ENCODE measurements at places on chromosomes 3 and 15.

DNA sequence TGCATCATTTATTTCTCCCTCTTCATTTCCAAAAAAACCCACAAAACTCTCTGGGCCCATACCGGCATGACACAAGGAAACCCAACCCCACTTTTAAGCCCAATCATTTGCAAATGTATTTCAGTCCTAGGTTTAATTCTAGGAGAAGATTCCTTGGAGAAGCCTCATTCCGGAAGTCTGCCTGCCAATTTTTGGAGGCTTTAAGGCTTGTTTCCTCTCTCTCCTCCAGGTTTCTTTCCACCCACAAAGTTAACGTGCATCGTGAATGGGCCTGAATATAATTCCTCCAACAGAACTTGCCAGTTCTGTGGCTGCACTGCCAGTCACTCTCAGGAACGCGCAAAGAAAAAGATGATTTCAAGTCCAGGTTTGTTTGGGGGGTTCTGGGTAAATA, 69.9 kb upstream of the FOXP1 start:
- DNase-seq = no peak

GRCh38 chr3:76456322-76456721, 583.6 kb upstream of the ROBO2 start:
- DNase-seq = no peak

GRCh38 chr3:71168880-71169411, 414.6 kb downstream of the FOXP1 start:
- DNase-seq = no peak

DNA sequence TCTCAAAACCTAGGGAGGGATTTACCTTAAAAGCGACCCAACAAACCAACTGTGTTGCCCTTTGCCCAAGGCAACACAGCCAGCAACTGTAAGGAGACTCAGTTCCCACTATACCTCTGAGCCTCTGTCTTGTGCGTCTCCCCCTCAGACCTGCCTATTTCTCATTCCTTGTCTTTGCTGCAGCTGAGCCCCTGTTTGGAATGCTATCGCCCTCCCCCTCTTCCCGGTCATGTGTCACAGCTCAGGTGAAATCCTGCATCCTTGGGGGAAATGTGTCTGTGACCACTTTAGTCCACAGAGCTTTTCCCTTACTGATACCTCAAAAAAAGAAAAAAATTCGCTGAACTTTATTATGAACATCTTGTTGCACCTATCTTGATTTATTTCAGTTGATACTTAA, 52.0 kb upstream of the LRIG1 start:
- DNase-seq = no peak

All from GM10248 (cell line).